ENCODE measurements at places on chromosomes 7 and 10.

DNA sequence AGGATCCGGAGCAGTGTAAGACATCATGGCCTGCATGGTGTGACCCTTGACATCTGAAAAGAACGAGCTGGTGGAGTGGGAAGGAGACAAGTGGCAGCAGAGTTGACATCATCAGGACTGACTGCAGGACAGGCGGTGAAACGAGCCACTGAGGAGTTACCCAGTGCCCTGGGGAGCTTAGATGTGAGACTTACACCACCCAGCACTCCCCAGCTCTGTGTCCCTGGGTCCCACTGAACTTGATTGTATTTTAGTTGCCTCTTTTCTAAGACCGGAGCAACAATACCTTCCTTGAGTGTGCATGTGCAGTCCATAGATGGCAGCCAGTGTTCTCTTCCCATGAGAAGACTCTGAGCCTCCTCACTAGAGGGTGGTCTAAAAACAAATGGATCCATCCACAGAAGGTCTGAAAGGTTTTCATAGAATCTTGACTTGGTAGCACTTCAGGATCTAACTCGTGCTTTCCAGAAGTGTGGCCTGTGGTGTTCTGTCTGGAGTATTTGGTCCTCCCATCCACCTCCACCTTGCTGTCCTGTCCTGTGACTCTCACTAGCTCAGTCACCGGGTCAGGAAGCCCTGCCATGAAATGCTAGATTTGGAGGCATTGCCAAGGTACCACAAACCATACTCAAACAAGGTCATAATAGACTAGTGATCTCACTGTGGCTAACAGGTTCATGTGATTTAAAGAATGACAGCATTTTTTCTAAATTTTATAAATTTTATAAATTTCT is 59.0 kb downstream of the IKZF1 start:
- DNase-seq: no peak
- H3K4me1 ChIP-seq: no peaks in the 10 kb centered on the region
- H3K4me3 ChIP-seq: no peak overlapping the region
- no peaks in the 10 kb centered on the region for H3K36me3 ChIP-seq
- H3K27ac ChIP-seq: no peak overlapping the region

DNA sequence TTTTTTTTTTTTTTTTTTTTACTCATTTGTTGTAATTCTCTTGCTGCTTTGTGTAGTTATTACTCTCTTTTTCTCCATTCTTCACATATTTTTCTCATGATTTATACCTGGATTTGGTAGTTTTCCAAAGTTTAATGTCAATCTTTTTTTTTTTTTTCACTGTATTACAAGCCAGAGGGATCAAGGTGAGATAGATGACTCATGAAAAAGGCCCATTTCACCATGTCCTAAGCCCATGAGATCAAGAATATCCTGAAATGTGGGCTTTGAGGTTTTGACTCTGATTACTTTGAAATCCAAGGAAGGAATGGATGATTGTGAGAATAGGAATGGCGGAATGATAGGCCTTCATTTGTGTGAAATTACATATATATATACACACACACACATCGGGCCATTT is 31.1 kb downstream of the TAX1BP1 start:
- H3K4me3 ChIP-seq: no peak overlapping the region
- no peak overlapping the region for H3K27ac ChIP-seq
- peaks cover 25% of the 10 kb centered on the region for H3K36me3 ChIP-seq
- H3K4me1 ChIP-seq: no peaks in the 10 kb centered on the region
- H3K27me3 ChIP-seq: no peaks in the 10 kb centered on the region

GRCh38 chr10:9331583-9332008 is 1277.1 kb downstream of the GATA3 start:
- H3K27ac ChIP-seq: no peak overlapping the region
- H3K4me1 ChIP-seq: no peaks in the 10 kb centered on the region
- H3K27me3 ChIP-seq: peaks cover 9% of the 10 kb centered on the region
- no peaks in the 10 kb centered on the region for H3K36me3 ChIP-seq
- H3K4me3 ChIP-seq: no peak overlapping the region
- no peak for DNase-seq

DNA sequence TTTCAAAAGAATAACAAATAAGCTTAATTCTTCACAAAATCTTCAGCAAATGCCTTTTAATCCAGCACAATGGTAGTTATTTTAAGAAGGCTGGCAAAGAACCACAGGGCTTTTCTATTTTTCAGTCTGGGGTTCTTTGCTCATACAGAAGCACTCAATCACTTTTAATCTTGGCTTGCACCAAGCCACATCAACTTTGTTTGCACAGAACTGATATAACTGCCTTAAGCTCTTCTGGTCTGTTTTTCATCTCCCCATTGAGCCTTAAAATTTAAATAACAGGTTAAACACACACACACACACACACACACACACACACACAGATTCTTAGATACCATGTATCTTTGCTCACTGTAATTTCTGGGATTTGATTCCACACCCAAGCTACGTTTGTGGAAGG is 377.0 kb downstream of the GATA3 start:
- H3K27me3 ChIP-seq: no peaks in the 10 kb centered on the region
- H3K27ac ChIP-seq: no peak overlapping the region

DNA sequence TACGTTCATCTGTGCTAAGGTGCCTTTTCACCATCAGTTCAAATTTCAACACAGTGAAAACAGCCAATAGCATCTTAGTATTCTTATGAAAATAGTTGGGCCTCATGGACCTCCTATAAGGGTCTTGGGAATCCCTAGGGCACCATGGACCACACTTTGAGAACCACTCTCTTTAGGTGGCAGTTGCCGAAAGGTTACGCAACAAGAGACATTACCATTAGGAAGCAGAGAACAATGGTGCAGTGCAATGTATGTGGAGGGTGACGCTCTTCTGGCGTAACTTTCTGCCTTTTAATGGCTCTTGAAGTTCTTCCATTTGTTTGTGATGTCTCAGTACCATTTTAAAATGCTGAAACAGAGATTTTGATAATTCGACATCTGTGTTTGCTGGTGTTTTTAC is 131.1 kb downstream of the CNNM2 start:
- H3K27ac ChIP-seq: no peak overlapping the region
- no peak for DNase-seq
- H3K36me3 ChIP-seq: no peaks in the 10 kb centered on the region
- no peak overlapping the region for H3K4me3 ChIP-seq

Data from suprapubic skin (tissue), 4 donors.